ENCODE measurements at places on chromosomes 11 and 22.

DNA sequence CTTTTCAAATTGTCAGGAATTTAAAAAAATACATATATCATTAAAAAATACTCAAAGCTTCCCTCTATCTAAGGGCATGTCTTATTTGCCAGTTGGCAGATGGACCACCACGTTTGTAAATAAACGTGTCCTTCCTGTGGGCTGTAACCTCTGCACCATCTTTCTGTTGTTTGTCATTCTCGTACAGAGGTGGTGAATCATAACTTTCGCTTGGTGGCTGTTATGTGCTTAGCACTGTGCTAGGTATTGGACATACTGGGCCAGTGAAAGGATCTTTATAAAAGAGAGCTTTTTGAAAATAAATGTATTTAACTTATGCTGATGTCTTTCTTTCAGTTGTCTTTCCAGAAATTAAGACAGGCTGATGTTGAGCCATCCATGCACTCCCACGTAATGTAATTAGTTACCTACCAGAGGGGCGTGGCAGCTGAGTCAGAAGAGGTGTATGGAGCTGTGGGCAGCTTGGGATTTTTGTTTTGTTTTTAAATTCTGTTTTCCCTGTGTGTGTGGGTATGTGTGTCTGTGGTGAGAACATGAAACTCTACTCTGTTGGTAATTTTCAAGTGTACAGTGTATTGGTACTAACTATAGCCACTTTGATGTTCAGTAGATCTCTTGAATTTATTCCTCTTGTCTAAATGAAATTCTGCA is 62.7 kb downstream of the TECTA start:
- DNase-seq: no peak

GRCh38 chr22:42145175-42145574 is 14.6 kb upstream of the CYP2D6 start:
- DNase-seq: peak; percentile 16

DNA sequence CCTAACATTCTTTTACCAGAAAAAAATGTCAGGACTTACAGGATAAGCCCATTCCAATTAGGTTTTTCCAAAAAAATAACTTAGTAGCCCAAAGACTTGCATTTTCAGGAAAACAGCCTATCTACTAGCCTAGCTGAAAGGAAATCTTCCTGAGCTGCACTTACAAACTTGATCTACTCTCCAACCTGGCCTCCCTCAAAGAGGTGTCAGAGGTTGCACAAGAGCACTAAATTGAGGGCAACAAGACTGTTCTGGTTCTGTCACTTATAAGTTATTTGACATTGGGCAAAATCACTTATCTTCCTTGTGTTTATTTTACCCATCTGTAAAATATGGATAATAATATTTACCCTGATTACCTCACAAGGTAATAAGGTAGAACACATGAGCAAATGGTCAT is 7.9 kb upstream of the SOX6 start:
- no peak for DNase-seq

DNA sequence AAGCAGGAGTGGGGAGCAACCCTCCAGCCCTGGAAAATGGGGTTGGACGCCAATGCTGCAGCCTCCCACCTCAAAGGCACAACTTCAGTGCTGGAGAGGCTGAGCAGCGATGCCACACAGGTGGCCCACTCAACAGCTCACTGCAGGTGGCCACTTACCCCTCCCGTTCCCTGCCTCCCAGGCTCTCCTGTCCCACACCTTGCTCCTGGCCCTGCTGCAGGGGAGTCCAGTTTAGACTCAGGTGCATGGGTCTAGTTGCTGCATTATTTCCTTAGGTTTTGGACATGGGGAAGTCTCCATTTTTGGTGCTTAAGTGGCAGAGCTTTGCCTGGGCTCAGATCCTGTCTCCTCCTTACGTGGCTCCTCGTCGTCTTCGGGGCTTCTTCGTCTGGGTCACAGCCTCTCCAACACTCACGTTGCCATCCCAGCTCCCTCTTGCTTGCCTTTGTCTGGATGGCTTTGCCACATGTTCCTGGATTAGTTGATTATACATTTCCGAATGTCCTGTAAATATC is 898.3 kb downstream of the BRD1 start:
- DNase-seq: no peak

GRCh38 chr11:96105944-96106343 is 182.0 kb upstream of the MTMR2 start:
- no peak for DNase-seq

DNA sequence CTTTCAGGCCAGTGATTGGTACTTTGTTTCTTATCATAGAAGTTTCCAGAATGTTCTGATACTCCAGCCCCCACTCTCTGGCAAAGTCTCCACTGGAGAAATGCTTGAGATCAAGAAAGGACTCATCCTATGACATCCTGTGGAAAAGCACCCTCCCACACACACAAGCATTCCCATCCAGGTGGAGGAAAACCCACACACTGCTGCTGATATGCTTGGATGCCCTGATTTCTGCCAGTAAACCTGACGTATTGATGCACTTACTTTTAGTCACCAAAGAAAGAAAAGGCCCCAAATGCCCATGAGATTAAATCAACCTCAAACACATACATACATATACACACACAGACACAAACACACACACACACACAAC is 9.2 kb upstream of the SLC5A12 start:
- DNase-seq: no peak

GRCh38 chr11:34067383-34068065 is 16.0 kb downstream of the CAPRIN1 start:
- no peak for DNase-seq

- DNase-seq: no peak
Measured at GRCh38 chr22:48660790-48661740, 1166.6 kb downstream of the BRD1 start.

DNA sequence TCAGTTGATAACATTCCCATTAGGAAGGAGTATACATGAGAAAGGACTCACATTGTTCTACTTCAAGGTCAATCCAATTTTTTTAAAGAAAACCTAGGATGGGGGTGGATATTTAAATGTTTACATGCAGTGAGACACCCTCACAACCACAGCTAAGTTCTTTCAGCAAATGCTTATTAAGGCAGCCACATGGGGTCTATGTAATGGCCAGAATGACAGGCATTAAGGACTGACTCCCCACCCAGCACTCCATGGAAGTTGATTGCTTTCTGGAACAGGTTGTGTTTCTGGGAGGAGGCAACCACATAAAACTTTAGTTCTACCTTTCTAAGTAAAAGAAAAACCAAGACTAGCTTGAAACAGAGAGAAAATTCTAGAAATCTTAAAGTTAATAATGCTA is 662.0 kb upstream of the CCDC90B start:
- DNase-seq: no peak

DNA sequence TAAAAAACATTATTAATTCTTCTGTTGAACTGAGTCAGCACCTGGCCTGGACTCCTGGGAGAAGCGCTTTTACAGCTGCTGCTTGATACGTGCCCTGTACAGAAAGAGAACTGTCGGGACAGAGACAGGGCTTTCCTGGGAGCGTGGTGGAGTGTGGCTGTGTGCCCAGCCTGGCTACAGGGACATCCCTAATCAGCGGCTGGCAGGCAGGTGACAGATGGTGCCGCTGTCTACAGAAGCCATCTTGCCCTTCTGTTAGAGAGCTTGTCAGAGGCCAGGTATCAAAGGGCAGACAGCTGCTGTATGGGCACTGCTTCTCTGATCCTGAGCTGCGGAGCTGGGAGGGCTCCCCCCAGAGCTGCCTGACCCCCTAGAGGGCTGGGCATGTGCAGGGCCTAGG is 361.8 kb downstream of the TENM4 start:
- DNase-seq: no peak

DNA sequence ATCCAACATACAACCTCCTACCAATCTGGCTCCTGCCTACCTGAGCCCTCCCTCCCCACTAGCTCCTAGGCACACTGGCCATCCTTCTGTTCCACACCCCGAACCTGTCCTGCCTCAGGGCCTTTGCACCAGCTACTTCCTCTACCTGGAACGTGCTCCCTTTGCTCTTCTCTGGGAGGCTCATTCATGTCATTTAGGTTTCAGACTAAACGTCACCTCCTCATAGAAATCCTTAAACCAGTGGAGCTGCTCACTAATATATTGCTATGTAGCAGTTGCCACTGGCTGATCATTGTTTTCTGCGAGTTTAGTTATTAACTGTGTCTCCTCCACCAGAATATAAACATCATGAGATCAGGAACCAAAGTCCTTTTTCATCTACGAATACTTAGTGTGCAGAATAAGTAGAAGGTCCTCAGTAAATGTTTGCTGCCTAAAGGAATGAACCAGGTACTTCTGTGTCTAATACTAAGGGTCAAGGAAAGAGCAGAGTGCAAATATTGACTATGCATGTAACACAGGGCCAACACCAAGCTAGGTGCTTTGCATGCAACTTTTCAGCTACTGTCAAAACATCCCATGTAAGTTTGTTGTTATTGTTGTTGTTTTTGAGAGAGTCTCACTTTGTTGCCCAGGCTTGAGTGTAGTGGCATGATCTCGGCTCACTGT is 277.6 kb upstream of the SYN3 start:
- no peak for DNase-seq

- DNase-seq: no peak
Measured at GRCh38 chr22:21968452-21969129, 14.0 kb downstream of the TOP3B start.

- DNase-seq: peak; percentile 47
Measured at GRCh38 chr11:6755303-6755952, 16.3 kb downstream of the OR2AG2 start.

DNA sequence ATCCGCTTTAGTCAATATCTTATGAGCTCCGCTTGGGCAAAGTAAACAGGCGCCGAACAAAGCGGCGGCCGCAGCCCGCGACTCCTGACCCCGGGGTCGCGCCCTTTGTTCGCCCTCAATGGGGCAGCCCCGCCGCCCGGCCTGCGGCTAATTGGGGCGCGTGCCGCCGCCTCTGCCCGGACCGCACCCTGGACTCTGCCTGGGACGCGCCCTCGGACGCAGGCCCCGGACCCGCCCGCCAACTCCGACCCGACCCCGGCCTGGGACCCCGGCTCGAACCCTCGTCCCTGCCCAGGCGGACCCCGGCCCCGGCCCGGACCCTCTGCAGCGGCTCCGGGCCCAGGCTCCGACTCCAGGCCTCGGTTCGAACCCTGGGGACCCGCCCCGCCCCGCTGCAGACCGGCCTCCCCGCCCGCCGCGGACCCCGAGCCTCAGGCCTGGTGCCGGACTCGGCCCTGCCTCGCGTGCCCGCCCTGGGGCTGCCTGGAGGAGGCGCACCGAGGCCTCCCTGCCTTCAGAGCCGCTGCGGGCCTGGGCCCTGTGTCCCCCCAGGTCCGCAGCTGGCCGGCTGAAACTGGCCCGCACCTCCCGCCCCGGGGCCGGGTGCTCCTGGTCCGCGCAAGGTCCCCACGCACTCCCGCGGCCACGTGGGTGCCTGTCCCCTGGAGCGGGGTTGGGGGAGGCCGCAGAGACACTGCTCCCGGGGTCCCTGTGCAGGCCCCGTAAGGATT is 84.7 kb upstream of the WNT7B start:
- no peak for DNase-seq

GRCh38 chr11:74094393-74094792 is 76.4 kb downstream of the C2CD3 start:
- DNase-seq: no peak

GRCh38 chr11:95442531-95443050 is 211.6 kb upstream of the SESN3 start:
- DNase-seq: no peak

DNA sequence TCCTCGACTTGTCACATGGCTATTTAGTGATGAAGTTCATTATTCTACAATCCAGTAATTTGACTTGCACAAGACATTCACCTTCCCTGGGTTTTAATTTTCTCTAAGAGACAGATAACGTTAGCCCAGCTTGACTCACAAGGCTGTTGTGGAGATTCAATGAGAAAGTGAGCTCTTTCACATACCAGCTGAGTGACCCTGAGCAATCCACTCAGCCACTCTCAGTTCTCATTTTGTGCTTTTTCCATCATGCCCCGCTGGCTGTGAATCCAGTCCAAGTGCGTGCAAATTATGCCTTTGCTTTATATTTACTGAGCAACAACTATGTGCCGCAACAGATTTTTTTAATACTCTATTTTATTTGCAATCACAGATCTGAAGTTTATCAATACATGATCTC is 176.5 kb downstream of the LARGE1 start:
- no peak for DNase-seq

- peak; percentile 35 for DNase-seq
Measured at GRCh38 chr22:35335936-35336781, 36.5 kb downstream of the TOM1 start.

GRCh38 chr11:73314117-73314961 is 6.3 kb downstream of the ARHGEF17 start:
- peak; percentile 92 for DNase-seq

GRCh38 chr11:70448983-70449567 is 50.7 kb downstream of the CTTN start:
- DNase-seq: no peak

DNA sequence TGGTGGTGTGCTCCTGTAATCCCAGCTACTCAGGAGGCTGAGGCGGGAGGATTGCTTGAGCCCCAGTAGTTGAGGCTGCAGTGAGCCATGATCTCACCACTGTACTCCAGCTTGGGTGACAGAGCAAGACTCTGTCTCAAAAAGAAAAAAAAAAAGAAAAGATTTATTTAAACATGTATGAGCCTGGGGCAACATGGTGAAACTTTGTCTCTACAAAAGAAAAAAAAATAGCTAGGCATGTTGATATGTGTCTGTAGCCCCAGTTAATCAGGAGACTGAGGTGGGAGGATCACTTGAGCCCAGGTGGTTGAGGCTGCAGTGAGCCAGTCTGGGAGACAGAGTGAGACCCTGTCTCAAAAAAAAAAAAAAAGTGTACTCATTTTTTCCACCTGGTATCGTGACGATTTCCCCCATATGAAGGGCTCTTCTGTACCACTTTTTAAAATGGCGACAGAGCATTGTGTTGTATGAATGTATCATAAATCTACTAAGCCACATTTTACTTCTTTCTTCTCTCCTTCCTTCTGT is 16.4 kb upstream of the KCTD14 start:
- peak; percentile 24 for DNase-seq

DNA sequence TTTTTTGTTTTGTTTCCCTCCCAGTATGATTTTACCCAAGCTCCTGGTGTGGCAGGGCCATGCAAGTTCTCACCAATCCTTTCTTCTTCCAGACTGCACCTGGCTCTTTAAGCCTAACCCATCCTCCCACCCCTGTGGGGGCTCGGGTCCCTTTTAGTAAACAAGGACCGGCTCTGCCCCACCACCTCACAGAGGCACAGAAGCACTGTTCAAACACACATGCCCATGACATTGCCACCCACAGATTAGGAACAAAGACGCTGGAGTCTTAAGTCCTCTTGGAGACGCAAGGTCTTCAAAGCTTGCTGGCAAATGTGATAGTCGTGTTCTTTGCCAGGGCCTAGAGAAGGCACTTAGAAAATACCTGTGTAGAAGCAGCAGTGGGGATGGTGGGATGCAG is 18.9 kb downstream of the UQCR10 start:
- DNase-seq: no peak

- no peak for DNase-seq
Measured at GRCh38 chr22:46295277-46295971, 1.2 kb upstream of the GTSE1 start.

DNA sequence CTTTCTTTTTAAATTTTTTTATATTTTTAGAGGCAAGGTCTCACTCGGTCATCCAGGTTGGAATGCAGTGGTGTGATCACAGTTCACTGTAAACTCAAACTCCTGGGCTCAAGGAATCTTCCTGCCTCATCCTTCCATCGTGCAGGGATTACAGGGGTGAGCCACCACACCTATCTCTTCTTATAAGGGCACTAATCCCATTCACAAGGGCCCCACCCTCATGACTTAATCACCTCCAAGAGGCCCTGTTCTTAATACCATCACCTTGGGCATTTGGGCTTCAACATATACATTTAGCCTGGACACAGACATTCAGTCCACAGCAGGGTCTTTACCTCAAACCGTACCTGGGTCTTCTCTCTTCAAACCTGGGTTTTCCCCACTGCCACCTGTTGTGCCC is 4.5 kb upstream of the GTSE1 start:
- no peak for DNase-seq

- DNase-seq: no peak
Measured at GRCh38 chr11:118531597-118532084, 649 bp downstream of the TMEM25 start.

All from EH (cell line).